ENCODE measurements at places on chromosomes 2 and 18.
A peak's percentile ranks its signal among the peaks of the same experiment; 100 is the strongest.

- no peak for DNase-seq
These were observed 132.4 kb downstream of the MREG start for GRCh38 chr2:215880970-215881369.

GRCh38 chr2:98507891-98508708, 63.4 kb downstream of the INPP4A start:
- no peak for DNase-seq

DNA sequence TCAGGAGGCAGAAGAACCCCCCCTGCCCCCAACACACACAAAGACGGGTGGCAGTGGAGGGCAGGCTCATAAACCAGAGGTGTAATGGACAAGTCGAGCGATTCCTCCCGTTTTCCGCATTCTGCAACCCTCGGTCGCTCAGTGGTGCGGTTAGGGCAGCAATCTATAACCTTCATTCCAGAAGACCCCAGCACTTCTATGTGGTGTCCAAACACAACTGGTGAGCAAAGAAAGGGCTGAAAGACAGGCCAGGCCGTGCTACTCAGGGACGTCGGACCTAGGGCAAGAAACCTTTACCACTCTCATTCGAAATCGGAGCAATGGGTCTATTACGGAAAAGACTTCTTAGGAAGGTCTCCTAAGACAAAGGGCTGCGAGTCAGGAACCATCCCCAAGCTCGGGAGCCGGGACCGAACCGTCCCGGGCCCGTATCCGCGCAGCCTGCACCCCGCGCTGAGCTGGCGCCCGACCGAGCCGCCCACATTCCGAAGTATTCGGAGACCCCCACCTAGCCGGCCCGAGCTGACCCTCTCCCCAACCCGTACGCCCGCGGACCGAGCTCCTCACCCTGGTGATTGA, 568 bp downstream of the ARL5A start:
- peak; percentile 10 for DNase-seq

GRCh38 chr2:240436683-240437550, 1.5 kb downstream of the GPC1 start:
- DNase-seq: no peak

GRCh38 chr18:65943268-65943667, 192.5 kb downstream of the CDH7 start:
- no peak for DNase-seq

- no peak for DNase-seq
These were observed 207.5 kb downstream of the SEPTIN10 start for GRCh38 chr2:109406301-109406700.

- DNase-seq: no peak
These were observed 158.3 kb downstream of the CERS6 start for GRCh38 chr2:168614172-168615018.

DNA sequence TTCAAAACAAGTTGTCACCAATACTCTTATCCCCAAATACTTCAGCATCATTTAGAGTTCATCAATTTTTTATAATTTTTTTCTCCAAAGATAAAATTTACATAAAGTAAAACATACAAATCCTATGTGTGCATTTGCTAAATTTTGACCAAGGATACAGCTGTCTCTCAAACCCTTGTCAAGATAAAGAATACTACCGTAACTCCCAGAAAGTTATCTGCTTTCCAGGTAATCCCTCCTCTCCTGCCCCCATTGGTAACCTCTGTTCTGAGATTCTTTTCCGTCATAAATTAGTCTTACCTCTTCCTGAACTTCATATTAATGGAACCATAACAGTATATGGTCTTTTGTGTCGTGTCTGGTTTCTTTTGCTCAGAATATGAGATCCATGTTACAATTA, 49.2 kb downstream of the BCL2L11 start:
- no peak for DNase-seq

- no peak for DNase-seq
These were observed 8.0 kb downstream of the XPO1 start for GRCh38 chr2:61529944-61530735.

- no peak for DNase-seq
These were observed 166.7 kb downstream of the MEIS1 start for GRCh38 chr2:66601624-66602023.

DNA sequence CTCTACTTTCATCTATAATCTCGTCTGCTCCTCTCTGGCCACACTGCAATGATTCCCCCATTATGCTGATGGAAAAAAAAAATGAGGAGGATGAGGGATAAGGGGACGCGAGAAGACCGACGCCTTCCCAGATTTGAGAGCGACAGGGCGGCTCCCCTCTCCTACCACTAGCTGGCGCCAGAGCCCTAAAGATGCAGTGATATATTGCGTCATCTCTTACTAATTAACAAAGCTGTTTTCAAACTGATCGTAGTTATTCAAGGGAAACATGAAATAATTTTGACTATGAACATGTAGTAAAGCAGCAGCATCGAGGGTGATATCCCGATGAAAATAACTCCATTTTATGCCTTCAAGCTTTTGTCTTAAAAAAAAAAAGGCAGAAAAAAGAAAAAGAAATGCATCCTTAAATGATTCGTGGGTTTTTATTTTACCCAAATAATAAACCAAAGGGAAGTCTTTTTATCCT, 48.0 kb upstream of the HNRNPA3 start:
- DNase-seq: peak; percentile 91

GRCh38 chr2:120658042-120658769, 77.5 kb upstream of the GLI2 start:
- DNase-seq: no peak

DNA sequence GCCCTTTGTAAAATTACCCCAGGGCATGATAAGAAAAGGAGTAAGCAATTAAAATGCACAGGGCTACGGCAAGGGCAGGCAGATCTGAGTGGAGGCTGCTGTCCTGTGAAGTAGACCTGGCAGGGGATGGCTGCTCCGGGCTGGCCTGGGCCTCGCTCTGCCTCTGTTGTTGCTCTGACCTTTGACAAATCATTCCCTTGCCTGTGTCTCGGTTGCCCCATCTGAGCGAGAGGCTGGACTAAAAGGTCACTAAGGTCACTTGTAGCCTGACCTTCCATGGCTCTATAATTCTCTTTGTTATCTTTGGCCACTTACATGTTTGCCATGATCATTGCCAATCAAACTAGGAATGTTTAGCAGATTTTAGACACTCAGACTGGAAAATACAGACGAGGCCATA, 118.1 kb downstream of the KLHL29 start:
- no peak for DNase-seq

DNA sequence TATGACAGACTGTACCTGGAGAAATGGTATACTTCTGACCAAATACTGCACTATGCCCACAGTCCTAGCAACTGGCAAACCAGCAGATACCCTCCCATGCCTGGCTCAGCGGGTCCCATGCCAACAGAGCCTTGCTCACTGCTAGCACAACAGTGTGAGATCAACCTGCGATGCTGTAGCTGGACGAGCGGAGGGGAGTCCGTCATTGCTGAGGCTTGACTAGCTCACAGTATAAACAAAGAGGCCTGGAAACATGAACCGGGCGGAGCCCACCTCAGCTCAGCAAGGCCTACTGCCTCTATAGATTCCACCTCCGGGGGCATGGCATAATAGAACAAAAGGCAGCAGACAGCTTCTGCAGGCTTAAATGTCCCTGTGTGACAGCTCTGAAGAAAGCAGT, 93.2 kb upstream of the CAB39 start:
- no peak for DNase-seq

- DNase-seq: peak; percentile 11
These were observed 63.6 kb upstream of the ACSL3 start for GRCh38 chr2:222797261-222797660.

DNA sequence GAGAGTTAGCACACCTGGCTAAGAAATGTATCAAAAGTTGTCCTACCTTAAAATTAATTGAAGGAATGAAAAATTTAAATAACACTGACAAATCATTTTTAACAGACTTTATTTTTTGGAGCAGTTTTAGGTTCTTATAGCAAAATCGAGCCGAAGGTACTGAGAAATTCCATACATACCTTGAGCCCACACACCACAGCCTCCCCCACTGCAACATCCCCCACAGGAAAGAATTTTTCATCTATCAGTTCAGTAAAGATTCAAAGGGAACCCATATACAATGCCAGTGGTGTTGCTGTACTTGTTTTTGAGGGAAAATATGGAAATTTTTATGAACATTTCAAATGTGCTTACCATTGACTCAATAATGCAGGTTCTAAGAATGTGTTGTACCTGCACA, 169.8 kb upstream of the HS6ST1 start:
- DNase-seq: no peak

DNA sequence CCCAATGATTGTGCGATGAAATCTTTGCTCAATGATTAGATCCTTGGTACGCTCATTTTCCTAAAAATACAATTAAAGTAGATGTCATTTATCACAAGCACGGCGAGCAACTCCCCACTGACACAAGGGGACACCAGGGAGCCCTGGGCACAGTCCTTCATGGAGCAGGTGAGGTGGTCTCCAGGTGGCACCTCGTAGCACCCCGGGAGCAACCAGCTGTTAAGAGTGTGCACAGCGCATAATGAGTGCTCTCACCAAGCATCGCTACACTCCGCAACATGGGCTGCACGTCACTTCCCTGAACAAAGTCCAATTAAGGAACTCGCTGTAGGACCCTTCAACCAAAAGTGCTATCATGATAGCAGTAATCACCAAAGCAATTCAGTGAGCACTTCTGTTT, 59.8 kb downstream of the ANO7 start:
- DNase-seq: no peak

DNA sequence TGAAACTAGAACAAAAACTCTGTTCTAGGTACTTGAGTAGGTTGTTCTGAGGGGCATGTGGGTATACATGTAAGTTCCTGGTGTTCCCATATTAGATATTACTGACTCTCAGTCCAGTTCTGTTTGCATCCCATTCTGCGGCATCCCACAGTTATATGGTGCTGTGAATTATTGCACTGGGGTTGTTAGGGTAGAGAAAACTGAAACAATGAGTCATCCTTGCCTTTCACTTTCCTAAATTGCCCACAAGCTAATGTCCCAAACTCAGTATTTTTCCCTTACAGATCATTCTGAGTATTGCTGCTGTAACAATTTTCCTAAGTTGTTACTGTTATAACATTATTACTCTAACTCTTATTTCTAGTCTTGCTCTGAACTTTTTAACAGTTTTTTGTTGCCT, 3.0 kb downstream of the WDR75 start:
- no peak for DNase-seq

DNA sequence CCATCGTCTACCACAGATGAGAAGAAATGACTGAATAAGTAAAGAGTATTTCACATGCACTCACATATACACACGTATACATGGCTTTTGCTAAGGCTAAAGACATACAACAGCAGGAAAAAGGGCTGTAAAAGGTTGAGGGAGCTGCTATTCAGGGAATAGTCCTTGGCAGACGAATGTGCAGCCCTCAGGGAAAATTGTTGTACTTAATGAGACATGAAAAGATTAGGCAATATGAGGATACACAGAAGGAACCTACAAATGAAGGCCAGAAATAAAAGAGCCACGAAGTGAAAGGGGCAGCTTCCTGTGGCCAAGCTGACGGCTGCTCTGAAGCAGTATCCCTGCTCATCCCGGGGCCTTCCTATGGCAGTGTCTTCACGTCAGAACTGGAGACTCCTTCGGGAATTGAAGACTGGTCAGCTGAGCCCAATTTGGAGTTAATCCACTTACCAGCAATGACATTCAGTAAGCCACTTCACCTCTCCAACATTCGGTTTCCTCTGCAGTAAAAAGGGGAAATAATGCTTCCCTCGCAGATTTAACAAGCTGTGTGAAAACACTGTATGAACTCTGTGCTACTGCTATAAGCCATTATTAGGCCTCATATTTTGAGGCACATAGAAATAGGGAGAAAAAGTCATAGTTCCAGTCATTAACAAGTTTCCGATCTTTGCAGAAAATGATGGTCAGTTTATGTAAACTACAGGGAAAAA, 221.8 kb downstream of the STK39 start:
- DNase-seq: no peak

DNA sequence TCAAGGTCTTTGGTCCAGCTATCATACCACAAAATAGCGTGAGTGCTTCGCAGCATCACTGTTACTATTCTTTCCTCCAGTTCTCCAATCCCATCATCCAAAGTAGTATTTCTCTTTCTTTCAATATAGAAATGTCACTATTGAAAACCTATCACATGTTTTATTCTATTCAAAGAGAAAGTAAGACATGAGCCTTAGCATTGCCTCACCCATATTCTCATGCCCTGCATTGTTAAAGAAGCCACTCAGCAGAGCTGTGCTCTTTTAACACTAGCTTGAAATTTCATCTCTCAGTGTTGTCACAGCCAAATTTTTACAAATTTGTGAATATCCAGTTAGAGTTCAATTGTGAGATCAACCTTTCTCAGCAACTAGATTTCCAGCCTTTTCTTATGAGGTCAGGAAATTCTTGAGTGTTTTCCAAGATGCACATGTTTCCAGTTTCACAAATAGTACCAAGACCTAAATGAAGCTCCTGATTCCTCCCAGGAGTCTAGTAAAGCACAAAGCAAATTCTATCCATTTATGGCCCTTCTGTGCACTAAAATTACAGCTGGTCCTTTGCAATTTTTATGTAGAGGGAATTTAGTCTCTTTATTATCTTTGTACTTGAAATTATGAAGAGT, 343.7 kb downstream of the SPAG16 start:
- no peak for DNase-seq

DNA sequence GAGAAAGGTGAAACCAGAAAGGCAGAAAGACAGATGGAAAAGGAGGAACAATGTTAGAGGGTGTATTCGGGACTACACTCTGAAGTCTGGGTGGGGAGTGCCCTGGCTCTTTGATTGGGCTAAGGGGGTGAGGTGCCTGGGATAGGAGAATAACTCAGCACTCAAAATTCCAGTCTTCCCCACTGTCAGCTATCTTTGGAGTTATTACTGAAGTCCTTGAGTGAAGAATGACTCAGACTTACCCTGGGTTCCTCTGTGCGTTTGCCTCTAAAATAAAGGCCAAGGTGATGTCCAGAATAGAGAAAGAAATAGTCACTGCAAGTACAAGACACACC, 151.8 kb upstream of the SERPINE2 start:
- no peak for DNase-seq

DNA sequence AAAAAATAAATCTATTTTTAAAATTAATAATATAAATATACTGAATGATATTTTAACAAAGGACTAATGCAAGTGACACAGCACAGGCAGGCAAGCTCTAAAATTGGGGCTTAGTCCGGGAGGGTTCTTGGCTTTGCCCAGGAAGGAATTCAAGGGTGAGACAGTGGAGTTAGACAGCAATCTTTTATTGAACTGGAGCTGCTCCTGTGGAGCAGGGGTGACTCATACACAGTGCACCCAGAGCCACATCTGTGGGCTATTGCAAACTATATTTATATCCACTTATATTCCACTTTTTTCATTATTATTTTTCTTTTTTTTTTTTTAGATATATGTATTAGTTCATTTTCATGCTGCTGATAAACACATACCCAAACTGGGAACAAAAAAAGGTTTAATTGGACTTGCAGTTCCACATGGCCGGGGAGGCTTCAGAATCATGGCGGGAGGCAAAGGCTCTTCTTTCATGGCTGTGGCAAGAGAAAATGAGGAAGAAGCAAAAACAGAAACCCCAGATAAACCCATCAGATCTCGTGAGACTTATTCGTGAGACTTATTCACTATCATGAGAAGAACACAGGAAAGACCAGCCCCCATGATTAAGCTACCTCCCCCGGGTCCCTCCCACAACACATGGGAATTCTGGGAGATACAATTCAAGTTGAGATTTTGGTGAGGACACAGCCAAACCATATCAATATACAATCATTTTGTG, 437.1 kb downstream of the BCL11A start:
- DNase-seq: no peak

GRCh38 chr2:190466819-190467446, 58.8 kb downstream of the MFSD6 start:
- DNase-seq: peak; percentile 55

Data from NCI-H1105 treated with DMSO at 0.1 percent for 48 hours (cell line).